Stimulated activated CD4-positive, alpha-beta T cell treated with anti-CD3 and anti-CD28 coated beads, Interleukin-1b, Interleukin-23, amount 100 ng/mL, for 4 hours (primary cell): ENCODE measurements at places on chromosomes 6 and 20.

- no peak for DNase-seq
These were observed 33.1 kb downstream of the RAB44 start for GRCh38 chr6:36730424-36731380.

- DNase-seq, result no peak
These were observed 50.6 kb downstream of the FGD2 start for GRCh38 chr6:37056112-37056403.

GRCh38 chr20:16296931-16297330, 276.3 kb downstream of the KIF16B start:
- DNase-seq, result no peak

- no peak for DNase-seq
These were observed 24.0 kb downstream of the JAG1 start for GRCh38 chr20:10649797-10650160.

DNA sequence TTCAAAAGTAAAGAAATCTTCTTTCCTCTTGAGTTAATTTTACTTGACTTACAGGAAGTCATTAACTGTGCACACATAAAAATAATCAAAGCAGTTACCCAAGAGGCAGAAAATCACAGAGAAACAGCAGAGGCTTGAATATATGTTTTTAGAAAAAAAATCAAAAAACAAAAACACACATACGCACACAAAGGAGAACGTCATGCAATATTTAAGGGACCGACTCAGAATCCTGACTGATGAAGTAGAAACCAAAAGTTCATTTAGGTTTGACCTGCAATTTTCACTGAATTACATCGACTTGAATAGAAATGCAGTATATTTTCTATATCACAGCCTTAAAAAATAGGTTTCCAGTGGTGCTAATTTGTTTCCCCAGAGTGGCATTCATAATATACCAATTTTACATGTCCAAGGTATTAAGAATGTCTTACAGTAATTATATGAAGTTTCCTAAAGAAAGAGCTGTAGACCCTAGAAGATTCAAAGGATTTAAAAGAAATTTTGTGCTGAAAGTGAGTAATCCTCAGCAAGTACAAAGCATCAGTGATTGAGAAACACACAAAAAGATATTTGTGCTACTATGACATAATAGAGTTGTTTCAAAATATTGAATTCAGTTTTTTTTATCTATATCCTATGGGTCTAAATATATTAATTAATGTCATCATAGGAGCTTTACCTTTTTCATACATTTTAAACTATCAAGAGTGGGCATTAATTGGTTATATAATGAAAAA, 358.5 kb upstream of the RUNX2 start:
- DNase-seq, result no peak

DNA sequence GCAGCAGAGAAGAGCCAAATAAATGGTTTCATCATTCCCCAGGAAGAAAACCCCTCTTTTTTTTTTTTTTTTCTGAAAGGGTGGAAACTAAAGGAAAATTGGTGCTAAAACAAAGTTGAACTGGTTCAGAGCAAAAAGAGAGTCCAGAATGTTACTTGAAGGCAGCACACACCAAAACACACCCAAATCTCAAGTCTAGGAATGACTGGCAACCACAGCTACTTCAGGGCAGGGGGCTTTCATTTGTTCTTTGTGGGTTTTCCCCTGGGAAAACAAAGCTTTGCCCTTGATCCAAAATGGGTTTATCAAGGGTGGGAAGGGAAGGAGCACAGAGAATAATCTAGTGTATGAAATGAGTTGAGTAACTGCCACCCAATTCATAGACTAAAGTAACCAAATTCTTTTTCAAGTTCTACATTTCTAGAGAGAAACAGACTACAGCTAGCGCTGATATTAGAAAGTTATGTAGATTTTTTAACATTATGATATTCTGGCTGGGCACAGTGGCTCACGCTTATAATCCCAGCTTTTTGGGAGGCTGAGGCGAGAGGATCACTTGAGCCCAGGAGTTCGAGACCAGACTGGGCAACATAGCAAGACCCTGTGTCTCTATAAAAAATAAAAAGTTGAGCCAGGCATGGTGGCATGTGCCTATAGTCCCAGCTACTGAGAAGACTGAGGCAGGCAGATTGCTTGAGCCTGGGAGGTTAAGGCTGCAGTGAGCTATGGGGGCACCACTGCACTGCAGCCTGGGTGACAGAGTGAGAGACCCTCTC, 119.8 kb downstream of the NFATC2 start:
- no peak for DNase-seq

GRCh38 chr6:145648149-145648548, 87.2 kb downstream of the EPM2A start:
- no peak for DNase-seq

- DNase-seq, result no peak
These were observed 8.7 kb upstream of the STXBP5 start for GRCh38 chr6:147195510-147195909.

DNA sequence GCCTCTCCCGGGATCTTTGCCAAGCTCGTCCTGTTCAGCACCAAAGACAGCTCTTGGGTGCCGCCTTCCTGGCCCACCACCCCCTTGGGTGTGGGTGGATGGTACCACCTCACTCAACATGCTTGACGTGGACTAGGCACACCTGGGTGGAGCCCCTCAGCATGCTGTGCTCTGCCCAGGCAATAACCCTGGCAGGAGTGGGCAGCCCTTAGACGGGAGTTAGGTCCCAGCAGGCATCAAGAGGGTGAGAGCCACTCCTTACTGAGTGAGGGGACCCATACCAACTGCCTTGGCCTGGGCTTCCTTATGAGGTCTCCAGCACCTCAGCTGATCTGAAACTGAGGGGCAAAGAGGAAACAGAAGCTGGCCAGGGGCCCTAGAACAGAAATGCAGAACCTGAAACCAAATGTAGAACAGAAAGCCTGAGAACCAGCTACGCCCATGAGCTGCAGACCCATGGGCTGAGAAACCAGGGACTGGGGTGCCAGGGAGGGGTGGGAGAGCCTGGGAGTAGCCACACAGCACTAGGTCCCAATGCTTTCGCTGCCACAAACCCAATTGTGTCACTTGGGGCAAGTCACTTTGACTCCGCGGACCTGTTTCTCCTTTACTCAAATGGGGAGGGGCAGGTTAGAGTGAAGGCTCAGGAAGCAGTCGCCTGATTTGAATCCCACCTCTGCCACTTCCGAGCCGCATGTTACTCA, 2.0 kb downstream of the FGD2 start:
- DNase-seq, result no peak

- DNase-seq, result no peak
These were observed 33.4 kb upstream of the EYA4 start for GRCh38 chr6:133207754-133208153.

GRCh38 chr6:139330826-139331500, 39.2 kb upstream of the TXLNB start:
- no peak for DNase-seq

GRCh38 chr6:150195996-150196417, 53.2 kb downstream of the PPP1R14C start:
- DNase-seq, result no peak

- DNase-seq, result no peak
These were observed 365.9 kb upstream of the CHD6 start for GRCh38 chr20:41984031-41984430.

- DNase-seq, result no peak
These were observed 880.7 kb downstream of the KIF16B start for GRCh38 chr20:15692570-15692969.

- DNase-seq, result no peak
These were observed 19.2 kb downstream of the SMPDL3A start for GRCh38 chr6:122808121-122808885.

DNA sequence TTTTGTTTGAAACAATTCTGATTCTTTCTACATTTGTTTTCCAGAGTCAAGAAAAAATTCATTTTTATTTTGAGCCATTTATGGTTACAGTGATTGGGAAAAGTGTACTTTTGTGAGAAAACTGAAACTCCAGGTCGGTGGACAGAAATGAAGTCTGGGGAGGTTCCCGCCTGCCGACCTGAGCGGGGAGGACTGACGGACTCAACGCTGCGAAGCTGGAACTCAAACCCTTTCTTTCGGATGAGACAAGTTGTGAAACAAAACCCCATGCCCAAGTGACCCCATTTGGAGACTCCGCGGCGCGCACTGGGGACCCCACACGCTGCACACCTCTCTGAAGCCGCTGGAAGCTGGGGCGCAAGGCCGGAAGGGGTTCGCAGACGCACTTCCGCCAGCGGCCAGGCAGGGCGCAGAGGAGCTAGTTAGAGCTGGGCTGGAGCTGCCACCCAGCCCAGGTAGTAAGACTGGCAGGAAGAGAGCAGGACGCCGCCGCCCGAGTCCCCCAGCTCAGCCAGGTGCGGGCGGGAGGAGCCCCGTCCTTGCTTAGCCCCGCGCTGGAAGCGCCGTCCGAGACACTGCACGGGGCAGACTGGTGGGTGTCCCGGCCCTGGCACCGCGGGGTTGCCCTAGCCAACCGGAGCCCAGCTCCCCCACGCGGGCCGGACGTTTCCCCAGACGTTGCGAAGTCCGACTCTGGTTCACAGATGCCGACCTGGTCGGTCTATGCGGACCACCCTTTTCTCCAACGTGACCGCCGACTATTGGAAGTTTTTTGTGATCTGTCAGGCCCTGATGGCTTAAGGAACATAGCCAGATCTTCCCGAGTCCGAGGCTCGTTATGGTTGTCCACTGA, 19.8 kb upstream of the ZSCAN16 start:
- peak; percentile 77 for DNase-seq

DNA sequence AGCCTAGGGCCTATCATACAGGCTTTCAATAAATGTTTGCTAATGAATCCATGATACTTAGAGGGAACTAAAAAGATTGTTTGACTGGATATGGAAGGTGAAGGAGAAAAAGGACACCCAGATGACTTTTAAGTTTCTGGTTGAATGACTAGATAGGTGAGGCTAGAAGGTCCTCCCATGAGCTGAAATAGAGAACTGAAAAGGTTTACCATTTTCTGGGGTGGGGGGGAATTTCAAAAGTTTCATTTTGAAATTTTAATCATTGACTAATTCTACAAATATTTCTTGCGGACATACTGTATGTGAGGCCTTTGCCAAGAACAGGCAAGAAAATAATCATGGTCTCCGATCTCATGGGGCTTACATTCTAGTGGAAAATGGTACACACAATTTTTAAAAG, 17.9 kb upstream of the ZBTB2 start:
- no peak for DNase-seq

- DNase-seq, result no peak
These were observed 120.4 kb downstream of the SIM1 start for GRCh38 chr6:100344321-100344720.

GRCh38 chr6:158536084-158536890, 23.6 kb upstream of the TMEM181 start:
- DNase-seq, result peak; percentile 47

- no peak for DNase-seq
These were observed 34.1 kb downstream of the ERMARD start for GRCh38 chr6:169785566-169785965.

DNA sequence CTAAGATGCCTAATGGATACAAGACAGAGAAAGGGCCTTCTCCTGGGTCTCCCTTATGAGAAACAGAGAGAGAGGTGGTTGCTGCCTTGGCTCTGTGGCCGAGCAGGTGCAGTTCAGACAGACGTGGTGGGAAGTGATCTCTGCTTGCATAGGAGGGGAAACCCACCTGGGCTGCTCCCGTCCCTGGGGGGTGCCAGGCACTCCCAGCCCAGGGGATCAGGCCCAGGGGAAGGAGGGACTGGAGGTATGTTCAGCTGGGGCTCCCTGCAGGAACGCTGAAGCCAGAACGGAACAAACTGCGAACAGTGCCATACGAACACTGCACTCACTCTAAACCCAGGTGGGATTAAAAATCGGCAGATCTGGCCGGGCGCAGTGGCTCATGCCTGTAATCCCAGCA, 35.7 kb upstream of the OVOL2 start:
- no peak for DNase-seq

- no peak for DNase-seq
These were observed 2.2 kb upstream of the EYS start for GRCh38 chr6:65709099-65709830.

DNA sequence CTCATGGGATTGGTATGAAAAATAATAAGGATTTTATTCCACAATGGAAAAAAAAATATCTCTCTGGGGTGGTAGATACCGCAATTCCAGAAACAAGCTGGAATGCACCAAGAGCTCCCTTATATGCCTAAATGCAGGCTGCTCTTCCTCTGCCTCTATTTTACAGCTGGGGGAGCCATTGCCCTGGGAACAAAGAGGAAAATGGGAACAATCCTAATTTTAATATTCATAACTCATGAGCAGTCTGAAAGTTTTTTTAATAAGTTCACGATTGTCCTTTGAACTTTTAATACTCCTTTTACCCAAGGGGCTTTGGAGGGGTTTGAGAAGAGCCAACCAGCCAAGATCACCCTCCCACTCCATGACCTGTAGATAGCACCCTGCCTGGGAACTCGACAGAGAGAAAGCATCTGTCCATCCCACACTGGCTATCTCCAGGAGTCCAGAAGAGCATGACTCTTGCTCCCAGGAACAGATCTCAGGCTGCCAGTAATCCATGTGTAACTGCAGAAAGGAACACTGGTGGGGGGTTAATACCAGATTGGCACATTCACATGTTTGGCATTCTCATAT, 74.7 kb downstream of the CD83 start:
- DNase-seq, result no peak

DNA sequence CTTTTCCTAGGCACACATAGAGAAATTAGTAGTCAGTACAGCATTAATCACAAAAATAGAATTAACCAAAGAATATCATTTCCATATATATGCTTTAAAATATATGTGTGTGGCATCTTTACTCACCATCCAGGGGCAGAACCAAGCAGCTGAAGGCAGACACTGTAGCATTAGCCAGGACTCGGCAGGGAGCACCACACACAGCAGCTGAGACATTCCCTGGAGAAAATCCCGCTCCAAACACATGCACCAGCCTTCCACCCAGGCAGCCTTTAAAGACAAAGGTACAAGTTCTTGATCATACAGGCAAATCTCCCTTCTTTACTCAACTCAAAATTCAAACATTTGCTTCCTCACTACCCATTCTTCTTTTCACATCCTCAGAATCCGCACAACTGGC, 64.7 kb downstream of the PKHD1 start:
- DNase-seq, result no peak

- DNase-seq, result no peak
These were observed 34.2 kb downstream of the GFOD1 start for GRCh38 chr6:13453153-13453552.

DNA sequence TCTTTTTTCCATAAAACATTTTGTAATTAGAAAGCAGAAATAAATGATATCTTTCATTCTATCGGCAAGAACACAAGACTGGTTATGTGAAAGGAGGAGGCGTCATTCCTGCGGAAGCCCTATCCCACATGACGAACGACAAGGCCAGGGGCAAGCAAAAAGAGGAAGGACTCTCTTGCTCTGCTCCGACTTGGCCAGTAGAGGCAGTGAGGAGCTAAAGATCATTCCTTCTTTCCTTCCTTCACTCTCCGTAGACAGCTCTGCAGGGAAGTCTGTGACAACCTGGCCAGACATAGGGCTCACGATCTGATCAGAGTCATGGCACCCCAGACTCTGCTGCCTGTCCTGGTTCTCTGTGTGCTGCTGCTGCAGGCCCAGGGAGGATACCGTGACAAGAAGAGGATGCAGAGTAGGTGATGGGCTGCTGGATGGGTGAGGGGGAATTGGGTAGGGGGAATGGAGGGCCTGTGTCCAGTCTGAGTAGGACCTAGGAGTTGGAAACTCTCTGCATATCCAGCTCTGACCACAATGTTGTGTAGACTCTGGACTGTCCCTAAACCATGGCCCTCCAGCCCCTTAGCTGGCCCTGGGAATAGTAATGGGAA, at the start of gene WFDC10A:
WFDC10A (plus strand) TSS at position 244 of the 605 bp plus-strand sequence; CDS start at position 319, 75 bp downstream.
- no peak for DNase-seq
